ENCODE measurements at places on chromosomes 5 and 9.

DNA sequence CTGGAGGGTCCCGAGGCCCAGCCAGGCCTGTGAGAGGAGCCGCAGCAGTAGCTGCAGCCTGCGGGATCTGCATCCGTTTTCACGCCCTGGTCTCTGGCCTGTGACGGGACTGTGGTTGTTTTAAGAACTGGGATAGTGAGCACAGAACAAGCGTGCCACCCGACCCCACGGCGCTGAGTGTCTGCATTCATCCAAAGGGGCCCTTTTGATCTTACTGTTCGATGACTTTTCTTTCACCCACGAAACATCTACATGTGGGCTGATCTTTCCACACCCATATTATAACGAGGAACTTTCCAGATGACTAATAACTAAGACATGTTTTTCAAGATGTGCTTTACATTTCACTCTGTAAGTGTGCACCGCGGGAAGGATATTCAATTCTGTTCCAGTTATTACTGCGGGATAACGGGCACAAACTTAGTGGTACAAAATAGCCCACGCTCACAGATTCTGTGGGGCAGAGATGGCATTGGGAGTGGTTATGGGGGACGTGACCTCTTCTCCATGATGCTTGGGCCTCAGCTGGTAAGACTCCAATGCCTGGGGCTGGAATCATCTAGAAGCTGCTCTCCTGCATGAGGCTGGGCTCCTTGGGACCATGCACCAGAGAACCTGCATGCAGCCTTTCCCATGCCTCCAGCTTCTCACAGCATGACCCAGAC, 165.0 kb downstream of the SYK start:
- DNase-seq, result no peak

DNA sequence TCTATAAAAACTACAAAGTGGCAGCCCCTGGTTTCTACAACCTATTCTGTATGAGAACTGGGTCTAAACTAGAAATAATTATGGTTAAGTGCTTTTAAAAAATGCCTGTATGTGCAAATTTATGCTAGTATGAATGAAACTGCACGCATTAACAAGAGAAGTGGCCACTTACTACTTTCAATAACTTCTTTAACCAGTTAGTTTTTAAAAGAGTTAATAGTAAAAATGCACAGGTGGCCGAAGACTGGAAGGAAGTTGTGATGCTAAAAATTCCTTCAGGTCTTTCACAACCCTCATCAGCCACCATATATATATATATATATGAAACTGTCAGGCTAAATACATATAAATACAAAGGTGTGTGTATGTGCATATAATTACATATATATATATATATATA, 36.8 kb downstream of the SHISAL2B start:
- no peak for DNase-seq

- peak; percentile 86 for DNase-seq
Observed at GRCh38 chr9:76369583-76369982, 24.6 kb downstream of the RFK start.

GRCh38 chr9:68741704-68742332, 36.8 kb downstream of the PIP5K1B start:
- DNase-seq, result no peak

DNA sequence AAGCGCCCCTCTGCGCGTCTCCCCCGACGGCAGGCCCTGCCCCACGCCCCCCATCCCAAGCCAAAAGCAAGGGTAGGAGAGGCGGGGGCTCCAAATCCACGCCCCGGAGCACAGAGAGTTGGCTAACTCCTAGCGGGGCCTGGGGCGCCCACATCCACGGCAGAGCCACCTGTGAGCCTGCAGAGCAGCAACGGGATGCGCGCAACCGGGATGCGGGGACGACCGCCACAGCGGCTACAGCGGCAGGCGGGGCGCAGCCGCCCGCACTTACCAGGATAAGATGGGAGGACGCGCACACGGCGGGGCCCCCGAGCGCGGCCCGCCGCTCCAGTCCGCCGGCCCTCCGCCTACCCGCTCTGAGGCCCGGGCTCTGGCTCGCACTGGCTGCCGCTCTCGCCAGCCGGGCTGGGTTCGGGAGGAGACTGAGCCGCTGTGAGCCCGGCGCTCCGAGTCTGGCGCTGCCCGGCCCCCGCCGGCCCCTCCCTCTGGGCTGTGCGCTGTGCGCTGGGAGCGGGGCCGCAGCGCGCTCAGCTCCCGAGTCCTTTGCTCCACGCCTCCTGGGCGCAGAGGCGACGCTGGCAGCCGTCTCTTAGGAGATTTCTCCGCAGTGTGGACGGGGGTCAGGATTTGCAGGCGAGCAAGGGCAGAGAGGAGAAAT, at the start of gene SLC24A2:
Gene SLC24A2, minus strand, starts transcription at position 424 of the 658 bp plus-strand sequence.
- DNase-seq, result no peak

DNA sequence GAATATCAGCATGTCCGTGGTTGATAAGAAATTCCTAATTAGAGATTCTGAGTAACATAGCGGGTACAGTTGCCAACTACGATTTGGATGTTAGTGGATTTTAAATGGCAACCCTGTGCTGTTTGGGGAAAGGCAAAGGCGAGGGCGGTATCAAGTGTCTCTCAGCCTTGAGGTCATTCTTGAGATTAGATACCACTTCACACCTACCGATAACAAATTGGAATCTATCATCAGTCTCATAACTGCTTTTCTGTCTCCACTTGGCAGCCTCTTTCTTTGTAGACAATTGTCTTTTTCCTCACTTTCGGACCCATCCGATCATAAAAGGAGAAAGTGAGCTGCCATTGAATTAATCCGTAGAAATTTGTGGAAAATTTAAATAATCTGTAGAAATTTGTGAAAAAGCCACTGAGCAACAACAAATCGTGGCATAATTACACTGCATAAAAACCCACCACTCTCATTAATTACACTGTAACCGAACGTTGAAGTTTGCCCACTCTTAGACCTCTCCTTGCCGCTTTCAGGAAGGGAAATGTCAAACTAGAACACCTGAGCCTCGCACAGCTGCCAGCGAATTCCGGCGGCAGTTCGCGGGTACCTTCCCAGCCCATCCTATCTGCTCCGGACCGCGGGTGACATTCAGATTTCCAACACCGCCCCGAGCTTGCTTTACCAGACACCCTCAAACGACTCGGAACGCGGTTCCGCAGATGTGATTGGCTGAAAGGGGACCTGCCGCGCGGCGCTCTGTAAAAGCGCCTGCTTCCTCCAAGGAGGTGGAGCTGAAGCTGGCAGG, 849 bp upstream of the RGMB start:
- peak; percentile 82 for DNase-seq

DNA sequence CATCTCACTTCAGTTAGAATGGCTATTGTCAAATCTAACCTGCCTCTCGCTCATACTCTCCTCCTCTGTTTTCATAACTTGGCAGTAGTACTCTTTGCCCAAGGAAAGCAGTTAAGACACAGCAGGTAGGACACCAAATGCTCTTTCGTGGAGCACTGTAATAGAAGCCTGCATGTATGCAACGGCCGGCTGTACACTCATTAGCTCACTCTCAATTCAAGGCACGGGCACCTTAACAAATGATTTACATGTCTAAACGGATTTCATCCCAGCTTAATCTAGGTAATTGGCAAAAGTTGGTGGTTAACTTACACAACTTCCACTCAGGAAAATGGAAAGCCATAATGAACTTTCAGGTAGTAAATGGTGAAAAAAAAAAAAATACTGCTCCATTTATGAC, 14.9 kb downstream of the DEPDC1B start:
- DNase-seq, result no peak
